ENCODE measurements at places on chromosomes 6 and 20.

- no peak for DNase-seq
These were observed 383.0 kb downstream of the TBC1D32 start for GRCh38 chr6:120951258-120951657.

GRCh38 chr6:44575644-44576043, 188.1 kb downstream of the CDC5L start:
- DNase-seq, result no peak

- DNase-seq, result no peak
These were observed 60.3 kb downstream of the VTA1 start for GRCh38 chr6:142207265-142207877.

DNA sequence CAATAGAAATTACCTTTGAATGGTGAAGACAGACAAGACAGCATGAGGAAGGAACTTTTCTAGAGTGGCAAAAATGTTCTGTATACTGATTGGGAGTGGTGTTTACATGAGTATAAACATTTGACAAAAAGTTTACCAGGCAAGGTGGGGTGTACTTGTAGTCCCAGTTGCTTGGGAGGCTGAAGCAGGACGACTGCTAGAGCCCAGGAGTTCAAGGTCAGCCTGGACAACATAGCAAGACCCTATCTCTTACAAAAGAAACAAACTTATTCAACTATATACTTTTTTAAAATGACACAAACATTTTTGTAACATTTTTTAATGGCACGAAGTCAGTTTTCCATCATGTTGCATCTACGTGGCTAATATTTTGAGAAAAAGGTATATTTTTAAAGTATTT, 40.5 kb downstream of the ZHX3 start:
- no peak for DNase-seq

DNA sequence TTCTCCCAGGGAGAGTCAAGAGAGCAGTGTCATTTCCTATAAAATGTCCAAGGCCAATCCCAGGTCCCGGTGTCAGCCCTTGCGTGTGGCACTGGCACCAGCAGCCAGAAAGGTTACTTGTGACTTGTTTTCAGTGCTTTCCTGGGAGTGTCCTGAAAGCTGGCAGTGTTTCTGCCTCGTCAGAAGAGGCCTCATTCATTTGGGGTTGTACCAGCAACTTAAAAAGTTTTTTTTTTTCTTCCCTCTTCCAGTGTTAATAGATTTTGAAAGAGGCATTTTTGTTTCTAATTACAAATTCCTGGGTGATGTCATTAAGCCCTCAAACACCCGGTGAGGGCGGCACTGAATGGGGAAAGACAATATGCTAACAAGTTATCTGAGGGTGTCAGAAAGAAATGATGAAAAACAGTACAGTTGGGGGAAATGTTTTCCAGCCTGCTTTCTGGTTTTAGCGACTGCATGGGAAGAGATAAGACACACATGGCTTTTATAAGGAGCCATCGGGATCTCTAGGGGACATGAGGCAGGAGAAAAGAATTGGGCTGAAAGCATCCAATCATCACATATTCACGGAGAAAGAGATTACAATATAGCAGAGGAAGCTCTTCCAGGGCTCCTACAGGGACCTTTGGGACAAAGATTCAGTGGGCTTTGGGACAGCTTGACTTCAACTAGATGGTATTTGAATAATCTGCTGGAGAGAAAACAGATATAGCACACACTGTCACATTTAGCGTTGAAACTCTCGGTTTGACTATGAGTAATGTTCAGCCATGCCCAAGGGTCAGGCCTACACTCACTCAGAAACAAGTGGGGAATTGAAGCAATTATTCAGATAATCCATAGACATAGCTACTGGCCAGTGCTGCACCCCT, 153.0 kb downstream of the BCAS1 start:
- DNase-seq, result no peak

DNA sequence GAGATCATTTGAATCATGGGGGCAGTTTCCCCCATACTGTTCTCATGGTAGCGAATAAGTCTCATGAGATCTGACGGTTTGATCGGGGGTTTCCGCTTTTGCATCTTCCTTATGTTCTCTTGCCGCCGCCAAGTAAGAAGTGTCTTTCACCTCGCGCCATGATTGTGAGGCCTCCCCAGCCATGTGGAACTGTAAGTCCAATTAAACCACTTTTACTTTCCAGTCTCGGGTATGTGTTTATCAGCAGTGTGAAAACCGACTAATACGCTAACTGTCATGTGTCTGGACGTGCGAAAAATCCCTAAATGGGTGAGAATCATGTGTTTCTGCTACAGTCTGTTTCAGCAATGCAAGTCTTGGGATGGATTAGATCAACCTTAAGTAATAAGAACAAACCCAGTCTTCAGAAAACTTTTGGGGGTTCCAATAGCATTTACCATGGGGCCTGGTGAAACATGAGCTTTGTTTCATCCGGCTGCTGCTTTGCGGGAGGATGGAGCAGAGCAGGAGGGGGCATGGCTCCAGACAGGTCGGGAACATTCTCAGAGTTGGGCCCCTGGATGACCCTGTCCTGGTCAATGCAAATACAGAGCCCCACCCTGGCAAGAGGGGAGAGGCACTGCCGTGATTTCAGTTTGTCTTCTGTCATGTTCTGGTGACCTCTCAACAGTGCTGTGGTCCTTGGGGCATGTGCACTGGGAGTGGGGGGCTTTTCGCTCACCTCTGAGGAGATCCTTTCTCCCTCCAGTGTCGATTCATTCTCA, 41.5 kb downstream of the CTCFL start:
- DNase-seq, result peak; percentile 21

GRCh38 chr6:169075211-169075914, 178.3 kb downstream of the THBS2 start:
- DNase-seq, result no peak

DNA sequence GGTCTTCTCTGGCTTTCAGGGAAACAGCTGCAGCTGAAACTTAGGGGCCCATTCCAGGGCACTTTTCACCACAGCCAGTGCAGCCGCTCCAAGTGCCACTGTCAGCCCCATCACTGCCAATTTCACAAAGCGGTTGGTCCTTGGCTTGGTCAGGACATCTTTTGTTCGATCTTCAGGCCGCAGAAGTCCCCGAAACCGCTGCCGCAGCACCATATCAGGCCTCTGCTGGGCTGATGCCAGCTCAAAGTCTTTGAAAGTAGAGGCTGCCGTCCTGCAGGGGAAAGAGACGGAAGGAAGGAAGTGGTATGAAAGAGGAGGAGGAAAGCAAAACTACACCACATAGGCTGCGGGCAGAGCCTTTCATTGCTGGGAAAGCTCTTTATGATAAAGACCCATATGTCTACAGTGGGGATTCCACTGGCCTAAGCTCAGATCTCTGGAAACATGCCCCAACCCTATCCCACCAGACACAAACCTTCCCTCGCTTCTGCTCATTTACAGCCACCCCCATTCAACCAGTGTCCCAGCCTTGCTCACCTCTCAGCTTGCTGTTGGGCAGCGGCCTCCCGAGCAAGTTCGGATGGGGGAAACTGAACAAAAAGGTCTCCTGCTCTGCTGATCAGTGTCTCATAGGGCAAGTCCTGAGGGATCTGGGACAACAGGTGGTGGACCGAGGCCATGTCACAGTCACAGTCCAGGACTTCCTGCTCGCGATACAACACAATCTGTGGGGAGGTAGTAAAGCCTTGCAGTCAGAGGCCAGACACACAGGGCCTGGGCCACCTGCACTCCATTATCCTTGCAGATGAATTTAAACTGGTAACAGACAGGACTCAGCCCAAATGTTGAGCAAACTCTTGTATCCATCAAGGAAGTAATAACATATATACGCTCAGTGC, 23.5 kb downstream of the TBC1D20 start:
- DNase-seq, result no peak

GRCh38 chr20:2889797-2890196, 16.5 kb downstream of the PTPRA start:
- no peak for DNase-seq

- no peak for DNase-seq
These were observed 50.5 kb downstream of the SCAND1 start for GRCh38 chr20:35903843-35904242.

DNA sequence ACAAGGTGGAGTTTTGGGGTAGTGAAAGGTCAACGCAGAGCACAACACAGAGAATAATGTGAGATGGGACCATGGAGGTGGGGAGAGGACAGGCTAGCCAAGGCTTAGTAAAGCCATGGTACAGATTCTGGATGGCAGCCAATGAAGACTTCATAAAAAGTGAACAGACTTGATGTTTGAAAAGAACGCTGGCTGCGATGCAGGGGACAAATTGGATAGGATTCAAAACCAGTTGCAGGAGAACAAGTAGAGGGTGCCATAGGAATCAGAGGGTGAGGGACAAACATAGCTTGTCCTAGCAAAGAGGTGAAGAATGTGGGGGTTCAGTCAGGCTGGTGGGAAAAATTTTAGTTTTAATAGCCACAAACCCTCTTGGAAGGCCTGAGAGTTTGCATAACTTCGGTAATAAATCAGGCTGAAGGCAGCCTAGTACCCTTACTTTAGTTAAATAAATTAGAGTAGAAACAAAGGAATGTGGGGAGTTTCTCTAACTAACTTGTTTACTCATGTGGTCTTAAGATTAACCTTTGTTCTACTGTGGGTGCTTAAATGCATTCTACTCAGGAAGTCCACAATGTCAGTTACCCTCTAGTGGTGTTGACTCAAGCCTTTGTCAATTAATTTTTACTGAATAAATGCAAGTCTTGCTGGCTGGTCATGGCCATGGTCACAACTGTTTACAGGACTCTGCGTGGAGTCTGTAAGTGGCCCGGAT, 216.4 kb downstream of the C6orf118 start:
- DNase-seq, result no peak

GRCh38 chr6:154942770-154943169, 52.3 kb upstream of the TIAM2 start:
- DNase-seq, result no peak

- DNase-seq, result no peak
These were observed 277 bp downstream of the ADGRB3 start for GRCh38 chr6:68635412-68635705.

DNA sequence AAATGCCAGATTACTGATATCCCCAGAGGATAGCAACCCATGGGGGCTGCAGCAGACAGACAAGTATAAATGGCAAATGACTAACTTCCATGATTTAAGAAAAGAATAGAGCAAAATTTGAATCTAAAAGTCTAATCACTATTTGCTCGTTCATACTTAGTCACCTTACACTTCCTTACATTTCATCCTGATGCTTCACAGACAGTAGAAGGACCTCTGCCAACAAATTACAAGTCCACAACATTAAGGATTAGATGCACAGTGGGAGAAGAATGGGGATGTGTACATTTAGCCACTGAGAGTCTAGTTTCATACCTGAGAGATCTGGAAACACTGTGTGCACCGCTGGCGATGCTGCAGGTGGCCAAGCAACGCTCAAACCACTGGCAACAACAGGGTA, 72.4 kb downstream of the FYN start:
- no peak for DNase-seq

DNA sequence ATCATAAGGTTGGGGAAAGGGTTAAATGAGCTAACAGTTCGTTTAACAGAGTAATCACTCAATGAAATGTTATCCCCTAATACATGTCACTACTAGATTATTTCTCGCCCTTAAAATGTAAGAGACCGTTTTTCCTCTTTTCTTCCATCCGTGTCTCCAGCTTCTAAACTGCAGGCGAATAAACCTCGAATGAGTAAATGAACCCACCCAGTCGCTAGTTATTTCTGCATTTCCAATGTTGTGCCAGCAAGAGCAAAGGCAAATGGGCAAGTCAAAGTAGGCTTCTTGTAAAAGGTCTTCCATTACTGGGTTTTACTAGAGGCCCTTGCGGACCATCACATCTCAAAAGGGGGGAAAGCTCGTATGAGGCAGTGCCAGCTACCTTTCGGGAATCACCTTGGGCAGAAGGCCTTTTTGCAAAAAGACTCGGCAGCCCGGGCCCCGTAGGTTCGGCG, 400 bp upstream of the SMAP1 start:
- no peak for DNase-seq

- DNase-seq, result no peak
These were observed 1.1 kb upstream of the CLIC1 start for GRCh38 chr6:31737315-31737990.

- no peak for DNase-seq
These were observed 391 bp downstream of the MAPRE1 start for GRCh38 chr20:32819992-32820697.

GRCh38 chr6:12440981-12441380, 150.8 kb downstream of the EDN1 start:
- no peak for DNase-seq

DNA sequence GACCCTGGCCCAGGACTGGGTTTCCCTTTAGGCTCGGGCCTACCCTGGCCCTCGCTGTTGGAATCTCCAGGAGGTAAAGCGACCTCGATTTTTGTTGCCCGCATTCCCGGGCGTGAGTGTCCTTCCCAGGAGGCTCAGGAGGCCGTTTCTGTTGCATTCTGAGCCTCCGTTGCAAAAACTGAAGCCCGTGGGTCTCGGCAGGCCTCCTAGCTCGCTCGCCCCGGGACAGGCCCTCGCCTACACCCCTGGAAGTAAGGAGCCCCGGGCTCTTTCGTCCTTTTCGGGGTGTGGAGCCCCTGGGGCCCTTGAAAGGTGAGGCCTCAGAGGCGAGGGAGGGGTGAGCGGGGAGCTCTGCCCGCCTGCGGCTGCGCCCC, 2.3 kb downstream of the NR2E1 start:
- peak; percentile 25 for DNase-seq

DNA sequence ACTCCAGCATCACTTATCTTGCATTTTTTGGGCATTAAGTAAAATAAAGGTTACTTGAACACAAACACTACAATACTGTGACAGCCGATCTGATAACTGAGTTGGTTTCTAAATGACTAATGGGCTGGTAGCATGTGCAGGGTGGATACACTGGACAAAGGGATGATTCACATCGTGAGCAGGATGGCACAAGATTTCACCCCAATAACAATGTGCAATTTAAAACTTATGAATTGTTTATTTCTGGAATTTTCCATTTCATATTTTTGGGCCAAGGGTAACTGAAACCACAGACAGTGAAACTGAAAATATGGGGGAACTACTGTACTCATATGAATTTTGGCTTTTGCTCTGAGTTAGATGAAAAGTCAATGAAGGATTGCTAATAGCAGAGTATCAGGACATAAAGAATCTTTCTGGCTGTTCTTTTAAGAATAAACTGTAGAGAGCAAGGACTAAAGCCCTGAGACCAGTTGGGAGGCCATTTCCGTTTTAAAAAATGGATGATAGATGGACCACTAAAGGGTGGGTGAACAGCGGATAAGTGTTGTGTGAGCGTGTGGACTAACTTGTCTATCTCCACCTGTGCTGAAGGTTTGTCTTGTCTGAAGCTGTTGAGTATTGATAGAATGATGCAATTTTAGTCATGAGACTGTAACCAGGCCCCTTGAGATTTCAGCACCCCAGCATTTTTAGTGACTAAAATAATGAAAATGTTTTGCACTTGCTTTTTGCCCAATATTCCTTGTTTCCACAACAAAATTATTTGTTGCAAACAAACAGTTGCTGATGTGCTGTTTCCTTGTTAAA, 8.2 kb downstream of the SPINT3 start:
- DNase-seq, result no peak

DNA sequence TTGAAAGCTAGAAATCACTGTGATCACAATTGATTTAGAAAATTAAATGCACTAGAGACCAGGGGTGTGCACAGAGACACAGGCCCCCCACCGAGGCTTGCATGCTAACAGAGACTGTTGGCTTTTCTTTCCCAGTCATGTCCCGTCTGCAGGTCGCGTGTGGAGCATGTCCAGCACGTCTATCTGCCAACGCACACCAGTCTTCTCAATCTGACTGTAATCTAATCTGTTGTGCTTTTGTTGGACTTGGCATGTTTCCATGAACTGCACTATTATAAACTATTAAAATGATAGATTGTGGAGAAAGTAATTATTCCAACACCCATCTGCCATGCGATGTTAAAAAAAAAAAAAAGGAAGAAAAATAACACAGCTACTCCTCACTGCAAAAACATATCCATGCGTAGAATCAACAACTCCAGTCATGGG, 17.7 kb downstream of the MYLIP start:
- DNase-seq, result no peak

GRCh38 chr6:136803608-136804007, 11.3 kb upstream of the MAP3K5 start:
- DNase-seq, result no peak
